ENCODE measurements at places on chromosomes 4 and X. TPM values are rescaled to one million over a fixed set of nuclear protein-coding genes. Genes with fewer than 3 reads are reported as not detected.

The NAT8L gene
- total RNA-seq, result not detected

- no peak for DNase-seq
Observed at GRCh38 chrX:155611302-155611701, 1.4 kb downstream of the TMLHE start.

The FRMD7 gene
- not detected for total RNA-seq

DNA sequence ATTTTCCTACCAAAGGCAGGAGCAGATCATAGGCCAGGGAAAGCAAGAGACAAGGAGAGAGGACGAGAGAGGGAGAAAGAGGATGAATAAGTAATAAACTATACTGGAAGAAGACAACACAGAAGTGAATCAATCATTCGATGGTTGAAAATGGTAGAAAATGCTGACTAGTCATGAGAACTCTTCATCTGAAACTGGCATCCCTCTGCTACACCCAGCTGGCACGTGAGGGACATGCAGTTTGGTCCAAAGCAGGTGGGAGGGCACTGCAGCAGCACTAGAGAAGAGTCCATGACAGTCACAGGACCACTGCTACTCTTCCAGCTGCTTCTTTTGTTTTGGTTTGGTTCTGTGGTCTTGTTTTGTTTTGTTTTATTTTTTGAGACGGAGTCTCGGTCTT, 74.1 kb downstream of the AFAP1 start:
- no peak for DNase-seq

DNA sequence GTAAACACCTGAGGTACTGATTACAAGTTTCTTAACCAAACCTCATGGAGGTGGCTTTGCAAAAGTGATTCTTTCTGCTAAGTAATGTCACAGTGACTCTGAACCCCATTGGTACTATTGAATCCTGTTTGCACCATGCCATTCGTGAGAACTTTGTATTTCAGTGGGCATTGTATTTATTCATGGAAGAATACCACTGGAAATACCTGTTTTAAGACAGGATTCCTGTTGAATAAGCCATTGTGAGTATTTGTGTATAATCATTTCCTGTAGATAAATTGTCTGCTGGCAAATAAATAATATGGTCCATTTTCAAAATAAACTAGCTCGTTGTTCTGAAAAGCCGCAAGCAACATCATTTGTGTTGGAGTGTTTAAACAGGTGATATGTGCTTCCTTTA, 136.4 kb upstream of the GUCY1A1 start:
- peak; percentile 75 for DNase-seq
